ENCODE measurements at places on chromosomes 13 and 19.

DNA sequence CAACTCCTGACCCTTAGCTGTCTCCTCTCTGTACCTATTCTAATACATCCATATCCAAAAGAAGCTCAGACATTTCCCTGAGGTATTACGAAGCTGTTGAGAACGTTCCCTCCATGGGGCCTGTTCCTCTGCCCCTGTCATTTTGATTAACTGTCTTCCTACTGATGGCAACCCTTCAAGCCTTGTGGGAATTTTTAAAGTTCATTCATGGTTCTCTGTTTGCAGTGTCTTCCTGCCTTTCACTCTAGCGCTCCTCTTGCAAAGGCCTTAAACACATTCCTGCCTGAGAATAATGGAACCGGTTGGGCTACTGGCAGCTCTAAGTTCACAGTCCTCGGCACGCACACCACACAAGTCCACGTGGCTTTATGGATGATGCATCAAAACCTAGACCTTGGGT lies 66.1 kb downstream of the LHFPL6 start:
- no peak for DNase-seq

DNA sequence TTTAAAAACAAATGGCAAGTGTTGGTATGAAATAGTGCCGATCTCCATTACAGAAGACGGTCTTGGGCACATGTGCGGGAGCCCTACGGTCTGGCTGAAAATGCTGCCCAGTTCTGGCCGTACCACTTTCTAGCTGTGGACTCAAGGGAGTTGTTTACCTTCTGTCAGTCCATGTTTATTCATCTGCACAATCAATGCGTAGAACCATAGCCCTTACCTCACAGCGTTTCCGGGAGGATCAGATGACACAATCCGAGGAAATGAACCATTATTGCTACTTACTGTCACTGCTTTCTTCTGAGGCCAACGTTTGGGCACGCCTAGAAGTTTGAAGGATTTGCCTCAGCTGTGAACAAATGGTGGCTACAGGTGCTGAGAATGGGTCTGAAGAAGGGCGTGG lies 31.2 kb downstream of the GADD45B start:
- no peak for DNase-seq

DNA sequence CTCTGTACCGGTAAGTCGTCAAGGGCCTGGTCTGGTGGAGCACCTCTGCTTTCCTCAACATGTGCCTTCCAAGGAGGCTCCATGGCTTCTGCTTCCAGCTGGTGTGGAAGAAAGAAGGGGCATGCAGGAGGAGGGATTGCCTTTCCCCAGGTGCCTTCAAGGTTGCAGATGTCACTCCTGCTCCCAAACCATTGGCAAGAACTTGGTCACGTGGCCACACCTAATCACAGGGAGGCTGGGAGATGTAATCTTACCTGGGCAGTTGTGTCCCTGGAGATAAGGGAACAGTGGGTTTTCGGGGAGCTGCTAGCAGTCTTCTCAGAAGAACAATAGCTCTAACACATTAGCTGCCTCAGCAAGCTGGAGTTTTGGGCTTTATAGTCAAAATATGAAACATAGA lies 9.7 kb upstream of the GPR18 start:
- no peak for DNase-seq

DNA sequence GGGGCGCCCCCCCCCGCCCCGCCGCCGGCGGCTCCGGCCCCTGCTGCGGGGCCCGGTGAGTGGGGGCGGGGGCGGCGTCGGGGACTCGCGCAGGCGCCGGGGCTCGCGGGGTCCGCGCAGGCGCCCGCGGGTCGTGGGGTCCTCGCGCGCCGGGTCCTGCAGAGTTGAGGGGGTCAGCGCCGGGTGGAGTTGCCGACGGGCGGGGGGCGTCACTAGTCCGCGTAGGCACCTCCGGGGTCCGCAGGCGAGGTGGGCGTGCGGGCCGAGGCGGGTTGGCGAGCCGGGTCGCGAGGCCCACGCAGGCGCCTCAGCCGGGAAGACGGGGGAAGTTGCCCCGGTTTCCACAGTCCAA lies 365 bp downstream of the PPP6R1 start:
- DNase-seq: peak; percentile 23

GRCh38 chr19:3548606-3549005 lies 8.8 kb downstream of the MFSD12 start:
- no peak for DNase-seq

DNA sequence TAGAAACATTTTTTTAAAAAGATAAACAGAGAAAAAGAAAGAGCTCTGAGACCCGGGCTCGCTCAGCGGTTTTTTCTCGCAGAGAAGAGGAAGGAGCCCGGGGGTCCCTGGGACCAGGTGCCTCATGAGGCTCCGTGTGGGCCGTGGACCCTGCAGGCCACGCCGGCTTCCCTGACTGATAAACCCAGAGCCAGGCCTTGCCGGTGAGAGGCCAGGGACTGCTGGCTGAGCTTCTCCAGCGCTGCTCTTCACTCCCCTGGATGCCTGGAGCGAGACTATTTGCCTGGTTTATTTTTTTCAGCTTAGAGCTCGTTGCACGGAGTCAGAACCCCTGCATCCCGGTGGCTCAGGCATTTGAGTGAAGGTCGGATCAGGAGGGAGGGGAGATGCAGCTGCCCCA lies 53.4 kb upstream of the F7 start:
- no peak for DNase-seq

GRCh38 chr13:30186634-30187415 lies 120.5 kb downstream of the KATNAL1 start:
- DNase-seq: no peak

GRCh38 chr13:88617176-88617575 lies 946.0 kb downstream of the SLITRK5 start:
- no peak for DNase-seq

GRCh38 chr13:25288966-25289365 lies 1.7 kb upstream of the MTMR6 start:
- DNase-seq: no peak

GRCh38 chr19:4749870-4750590 lies 26.4 kb upstream of the DPP9 start:
- no peak for DNase-seq

- DNase-seq: no peak
Observed at GRCh38 chr19:49413348-49413747, 9.9 kb downstream of the PTH2 start.

DNA sequence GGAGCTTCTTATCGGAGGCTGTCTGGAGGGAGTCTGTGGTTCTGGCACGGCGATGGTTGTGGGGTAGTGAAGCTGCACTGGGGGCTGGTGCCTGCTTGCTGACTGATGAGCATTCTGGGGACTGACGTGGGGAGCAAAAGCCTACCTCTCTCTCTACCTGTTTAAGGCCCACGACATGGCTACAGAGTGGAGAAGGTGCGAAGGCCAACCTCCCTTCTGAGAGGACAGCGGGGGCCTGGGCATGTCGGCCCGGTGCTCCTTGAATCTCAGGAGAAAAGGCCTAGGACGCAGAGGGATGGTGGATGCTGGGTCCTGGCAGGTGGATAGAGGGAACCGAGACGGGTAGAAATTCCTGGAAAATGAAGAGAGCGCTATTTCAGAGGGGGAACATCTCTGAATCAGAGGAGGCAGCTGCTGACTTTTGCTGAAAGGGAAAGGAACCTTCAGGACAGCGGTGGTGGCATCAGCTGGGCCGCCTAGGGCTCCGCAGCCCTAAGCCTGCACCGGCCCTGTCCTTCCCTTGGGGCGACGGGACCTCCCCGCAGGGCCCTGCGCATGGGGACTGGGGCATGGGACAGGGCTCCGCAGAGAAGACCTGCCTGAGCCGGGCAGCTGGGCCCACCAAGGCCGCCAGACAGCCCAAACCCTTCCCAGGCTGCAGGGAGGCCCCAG lies 35.0 kb upstream of the MEDAG start:
- DNase-seq: no peak

DNA sequence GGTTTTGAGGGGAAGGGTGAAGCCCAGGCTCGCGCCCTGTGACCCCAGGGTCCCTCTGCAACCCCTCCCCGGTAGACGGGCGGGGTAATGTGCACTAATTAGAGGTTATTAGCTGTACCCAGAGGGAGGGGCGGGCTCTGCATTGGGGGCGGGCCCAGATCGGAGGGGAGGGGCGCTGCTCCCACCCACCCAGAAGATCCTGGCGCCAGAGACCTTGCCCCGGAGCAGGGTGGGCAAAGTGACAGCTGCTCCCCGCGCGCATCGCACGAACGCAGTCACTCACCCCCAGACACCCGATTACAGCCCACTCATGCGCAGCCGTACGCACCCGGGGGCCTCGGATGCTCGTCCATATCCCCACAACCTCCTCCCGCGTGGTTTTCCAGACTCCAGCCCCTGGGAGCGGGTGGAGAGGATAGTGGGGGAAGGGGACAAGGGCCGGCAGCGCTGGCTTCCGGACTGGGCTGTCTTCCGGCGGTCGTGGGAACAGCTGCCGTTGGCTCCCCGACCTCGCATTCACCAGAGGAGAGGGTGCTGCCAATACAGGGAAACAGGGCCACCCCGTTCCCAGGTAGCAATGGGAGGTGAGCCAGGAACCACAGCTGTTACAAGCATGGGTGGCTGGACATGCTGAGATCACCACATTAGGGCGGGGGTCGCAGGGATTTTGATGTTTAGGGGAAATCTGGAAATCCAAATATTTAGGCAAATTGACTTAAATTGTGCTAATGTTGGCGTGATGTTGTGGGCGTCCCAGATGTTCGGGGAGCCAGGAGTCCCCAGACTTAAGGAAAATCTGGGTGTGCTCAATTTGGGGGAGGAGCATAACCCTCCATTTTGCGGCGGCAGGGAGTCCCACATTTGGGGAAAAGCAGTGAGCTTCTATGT lies 2.9 kb upstream of the HOOK2 start:
- DNase-seq: no peak

GRCh38 chr13:102392481-102393209 lies 9.2 kb downstream of the FGF14 start:
- peak; percentile 19 for DNase-seq

GRCh38 chr19:49395581-49396407 lies 7.7 kb downstream of the KASH5 start:
- no peak for DNase-seq

GRCh38 chr13:43157796-43158195 lies 134.4 kb downstream of the DNAJC15 start:
- no peak for DNase-seq

- peak; percentile 6 for DNase-seq
Observed at GRCh38 chr19:3243819-3244700, 19.6 kb downstream of the CELF5 start.

GRCh38 chr13:88042489-88042888 lies 371.3 kb downstream of the SLITRK5 start:
- DNase-seq: no peak

DNA sequence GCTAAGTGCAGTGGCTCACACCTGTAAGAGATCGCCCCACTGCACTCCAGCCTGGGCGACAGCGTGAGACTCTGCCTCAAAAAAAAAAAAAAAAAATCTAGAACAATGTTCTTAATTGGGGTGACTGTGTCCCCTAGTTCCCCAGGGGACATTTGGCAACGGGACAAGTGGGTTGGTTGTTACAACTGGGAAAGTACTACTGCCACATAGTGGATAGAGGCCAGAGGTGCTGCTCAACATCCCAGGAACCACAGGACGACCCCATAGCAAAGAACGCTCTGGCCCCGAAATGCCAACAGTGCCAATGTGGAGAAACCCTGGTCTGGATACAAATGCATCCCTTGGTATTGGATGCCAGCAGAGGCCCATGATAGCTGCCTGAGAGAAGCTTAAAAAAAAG lies 11.8 kb downstream of the NLRP12 start:
- DNase-seq: no peak

GRCh38 chr13:25310891-25311290 lies 9.5 kb downstream of the NUP58 start:
- DNase-seq: no peak

DNA sequence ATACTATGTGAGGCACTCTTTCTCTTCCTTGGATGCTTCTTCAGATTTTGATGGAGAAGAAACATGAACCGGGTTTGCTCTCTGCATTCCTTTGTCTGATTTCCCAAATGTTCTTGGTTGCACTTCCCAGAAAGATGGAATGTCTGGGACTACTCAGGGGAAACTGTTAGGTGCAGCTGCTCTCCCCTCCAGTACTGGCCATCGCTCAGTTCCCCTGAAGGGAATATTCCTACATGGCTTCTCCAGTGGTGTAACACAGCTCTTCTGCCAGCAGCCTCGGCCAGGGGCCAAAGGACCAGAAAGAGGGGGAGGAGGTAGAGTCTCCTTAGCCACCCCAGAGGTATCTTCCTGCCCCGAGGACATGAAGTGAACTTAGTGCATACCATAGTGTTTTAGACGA lies 33.5 kb upstream of the SPRY2 start:
- DNase-seq: no peak

DNA sequence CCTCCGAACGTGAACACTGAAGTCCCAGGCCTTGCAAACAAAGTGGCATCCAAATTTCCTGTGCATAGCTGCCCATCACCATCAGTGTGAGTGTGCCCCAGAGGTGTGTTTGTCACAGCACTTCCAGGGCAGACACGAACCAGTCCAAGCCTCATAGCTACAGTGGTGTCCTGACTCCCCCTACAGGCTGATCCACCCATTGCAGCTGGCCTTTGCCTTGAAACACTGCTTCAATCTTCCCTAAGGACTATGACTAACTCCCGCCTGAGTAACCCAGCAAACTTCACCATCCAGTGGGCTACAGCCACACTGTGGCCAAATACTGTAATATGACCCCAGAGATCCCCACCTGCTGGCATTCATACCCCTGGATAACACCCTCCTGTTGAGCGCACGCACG lies 3.9 kb downstream of the ZNF266 start:
- DNase-seq: peak; percentile 21

DNA sequence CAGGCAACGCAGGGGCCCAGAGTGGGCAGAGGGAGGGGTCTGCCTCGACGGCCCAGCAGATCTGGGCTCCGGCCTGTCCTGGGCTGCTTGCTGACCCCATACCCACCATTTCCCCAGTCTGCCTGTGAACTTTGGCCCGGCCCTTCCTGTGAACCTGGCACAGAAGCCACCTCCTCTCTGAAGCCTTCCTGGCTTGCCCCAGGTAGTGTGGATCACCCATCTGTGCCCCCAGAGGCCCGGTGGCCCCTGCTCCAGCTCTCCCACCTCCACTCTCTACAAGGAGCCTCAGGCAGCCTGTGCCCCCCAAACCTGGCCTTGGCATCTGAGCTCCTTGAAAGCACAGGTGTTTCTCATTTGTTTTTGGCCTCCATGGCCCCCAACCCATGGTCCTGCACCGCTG lies 15.7 kb downstream of the PLEKHF1 start:
- no peak for DNase-seq
